ENCODE measurements at places on chromosomes 2 and 18.

DNA sequence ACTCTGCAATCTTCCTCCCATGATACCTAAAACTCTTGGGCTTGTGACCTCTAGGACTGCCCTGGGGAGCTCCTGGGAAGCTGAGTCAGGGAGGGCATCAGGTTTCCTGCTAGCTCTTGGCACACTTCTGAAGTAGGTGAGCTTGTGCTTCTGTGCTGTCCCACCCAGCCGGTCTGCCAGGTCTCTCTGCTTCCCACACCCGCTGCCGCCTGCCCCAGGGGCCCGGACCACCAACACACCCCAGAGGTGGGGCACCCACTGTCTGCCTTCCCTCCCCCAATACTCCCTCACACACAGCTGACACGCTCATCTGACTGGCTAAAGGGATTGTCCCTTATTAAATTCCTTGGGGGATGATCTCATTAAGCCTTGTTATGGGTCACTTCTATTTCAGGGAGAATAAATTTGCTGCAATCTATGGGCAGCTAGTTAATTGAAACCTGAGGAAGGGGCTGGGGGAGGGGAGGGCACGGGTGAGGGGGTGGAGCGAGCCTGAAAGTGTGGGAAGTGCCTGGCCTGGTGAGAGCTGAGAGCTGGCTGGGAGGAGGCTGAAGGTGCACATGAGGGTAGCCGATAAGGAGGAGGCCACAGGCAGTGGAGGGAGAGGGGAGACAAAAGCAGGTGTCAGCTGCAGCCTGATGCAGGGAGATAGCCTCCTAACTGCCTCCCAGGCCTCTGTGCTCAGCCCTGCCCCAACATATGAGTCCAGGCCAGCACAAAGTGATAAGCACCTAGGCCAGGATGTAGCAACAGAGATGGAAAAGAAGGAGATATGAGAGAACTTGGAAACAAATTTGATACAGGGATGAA, 48.8 kb downstream of the HAUS1 start:
- DNase-seq = no peak

GRCh38 chr2:86026744-86027065, 79.0 kb downstream of the POLR1A start:
- no peak for DNase-seq

- no peak for DNase-seq
Measured at GRCh38 chr2:38386821-38387220, 9.7 kb upstream of the ATL2 start.

- no peak for DNase-seq
Measured at GRCh38 chr2:1892529-1893250, 148.4 kb upstream of the PXDN start.

- no peak for DNase-seq
Measured at GRCh38 chr18:45538444-45538843, 76.8 kb upstream of the SLC14A2 start.

DNA sequence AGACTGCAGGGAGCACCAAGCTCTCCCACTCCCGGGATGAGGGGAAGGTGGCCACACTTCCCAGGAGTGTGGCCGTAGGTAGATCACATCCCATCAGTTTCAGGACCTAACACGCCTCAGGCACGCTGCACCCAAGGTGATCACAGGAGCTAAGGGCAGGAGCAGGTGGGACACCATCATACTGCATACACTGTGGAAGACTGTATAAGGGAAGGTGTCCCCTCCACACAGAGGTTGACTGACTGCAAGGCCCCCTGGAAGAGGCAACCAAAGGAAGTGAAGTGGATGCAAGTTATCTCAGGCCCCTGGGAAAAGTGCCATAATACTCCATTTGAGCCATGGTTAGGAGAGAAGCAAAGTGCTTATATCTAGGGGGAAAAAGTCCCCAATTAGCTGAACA, 351.9 kb upstream of the SMIM21 start:
- DNase-seq = no peak

- no peak for DNase-seq
Measured at GRCh38 chr2:66442516-66443185, 7.7 kb downstream of the MEIS1 start.
